Activated CD4-positive, alpha-beta T cell treated with anti-CD3 and anti-CD28 coated beads, Interleukin-2, amount 50 U/mL, for 4 hours (primary cell): ENCODE measurements at places on chromosomes 6 and 20.

DNA sequence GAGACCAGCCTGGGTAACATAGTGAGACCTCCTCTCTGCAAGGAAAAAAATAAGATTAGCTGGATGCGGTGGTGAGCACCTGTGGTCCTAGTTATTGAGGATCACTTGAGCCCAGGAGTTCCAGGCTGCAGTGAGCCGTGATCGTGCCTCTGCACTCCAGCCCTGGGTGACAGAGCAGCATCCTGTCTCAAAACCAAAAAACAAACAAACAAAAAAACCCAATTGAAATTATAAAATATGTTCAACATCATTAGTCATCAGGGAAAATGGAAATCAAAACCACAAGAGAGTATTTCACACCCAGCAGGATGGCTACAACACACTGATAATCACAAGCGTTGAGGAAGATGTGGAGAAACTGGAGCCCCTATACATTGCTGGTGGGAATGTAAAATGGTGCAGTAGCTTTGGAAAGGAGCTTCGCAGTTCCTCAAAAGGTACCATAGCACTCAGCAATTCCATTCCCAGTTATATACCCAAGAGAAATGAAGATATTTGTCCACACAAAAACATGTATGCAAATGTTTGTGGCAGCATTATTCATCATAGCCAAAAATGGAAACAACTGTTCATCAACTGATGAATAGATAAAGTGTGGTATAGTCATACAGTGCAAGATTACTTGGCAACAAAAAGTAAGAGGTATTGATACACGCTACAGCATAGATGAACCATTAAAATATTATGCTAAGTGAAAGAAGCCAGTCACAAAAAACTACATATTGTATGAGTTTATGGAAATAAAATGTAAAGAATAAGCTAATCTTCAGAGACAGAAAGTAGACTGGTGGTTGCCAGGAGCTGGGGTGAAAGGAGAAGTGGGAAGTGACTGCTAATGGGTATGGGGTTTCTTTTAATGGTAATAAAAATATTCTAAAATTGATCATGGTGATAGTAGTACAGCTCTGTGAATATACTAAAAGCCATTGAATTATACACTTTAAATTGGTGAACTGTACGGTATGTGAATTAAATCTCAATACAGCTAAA is 38.7 kb upstream of the RIPOR2 start:
- DNase-seq, result no peak

GRCh38 chr6:3960754-3961361 is 111.7 kb downstream of the FAM50B start:
- DNase-seq, result no peak

- no peak for DNase-seq
Observed at GRCh38 chr20:2838847-2839671, 1.4 kb downstream of the PCED1A start.

DNA sequence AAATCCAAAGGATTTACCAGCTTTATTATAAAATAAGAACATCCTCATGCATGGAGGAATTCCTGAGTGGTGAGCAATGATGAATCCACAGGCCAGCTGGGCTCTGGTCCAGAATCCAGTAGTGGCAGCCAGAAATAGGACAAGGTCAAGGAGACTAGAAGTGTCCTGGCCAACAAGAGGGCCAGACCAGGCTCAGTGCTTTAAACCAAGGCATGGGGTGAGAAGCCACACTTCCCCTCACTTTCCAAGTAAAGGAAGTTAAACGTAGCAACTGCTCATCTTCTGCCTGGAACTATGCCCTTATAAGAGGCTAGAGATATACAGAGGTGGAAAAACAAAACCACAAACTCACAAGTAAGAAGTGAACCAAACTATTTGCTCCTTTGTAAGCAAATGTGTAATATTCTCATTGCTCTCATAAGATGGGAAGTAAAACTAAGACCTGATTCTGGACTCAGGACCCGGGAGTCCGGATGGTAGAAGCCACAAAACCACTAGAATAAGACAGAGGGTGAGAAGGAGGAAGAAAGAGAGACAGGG is 253.2 kb downstream of the UST start:
- DNase-seq, result no peak

DNA sequence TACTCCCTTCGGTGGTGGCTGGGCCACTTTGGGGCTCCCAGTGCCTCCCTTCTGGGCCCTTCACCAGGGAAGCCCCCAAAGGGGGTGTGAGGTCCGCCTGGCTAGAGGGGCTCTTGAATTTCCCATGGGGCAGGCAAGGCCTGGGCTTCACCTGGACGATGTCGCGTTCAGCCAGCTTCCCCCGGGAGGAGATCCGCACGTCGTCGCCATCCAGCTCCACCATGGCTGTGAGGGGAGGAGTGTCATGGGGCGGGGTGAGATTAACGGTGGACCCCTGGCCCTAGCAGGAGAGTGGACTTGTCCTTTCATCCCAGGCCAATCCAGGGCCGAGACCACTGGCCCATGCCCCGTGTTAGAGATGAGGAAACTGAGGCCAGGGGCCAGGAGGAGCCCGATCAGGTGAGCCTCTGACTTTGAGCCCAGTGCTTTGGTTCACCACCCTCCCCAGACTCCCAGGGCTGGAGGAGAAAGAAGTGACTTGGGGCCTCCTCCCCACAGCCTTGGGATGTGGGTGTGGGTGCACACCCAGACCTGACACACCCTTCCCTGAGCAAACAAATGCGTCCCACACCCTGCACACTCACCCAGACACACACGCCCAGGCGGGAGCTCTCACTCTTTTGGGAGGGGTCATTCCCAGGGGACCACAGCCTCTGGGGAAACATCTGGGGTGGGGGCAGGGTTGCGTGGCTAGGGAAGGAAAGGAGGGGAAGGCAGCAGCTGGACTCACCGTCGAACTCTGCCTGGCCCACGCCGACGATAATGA is 46.1 kb downstream of the RAB44 start:
- DNase-seq, result no peak

DNA sequence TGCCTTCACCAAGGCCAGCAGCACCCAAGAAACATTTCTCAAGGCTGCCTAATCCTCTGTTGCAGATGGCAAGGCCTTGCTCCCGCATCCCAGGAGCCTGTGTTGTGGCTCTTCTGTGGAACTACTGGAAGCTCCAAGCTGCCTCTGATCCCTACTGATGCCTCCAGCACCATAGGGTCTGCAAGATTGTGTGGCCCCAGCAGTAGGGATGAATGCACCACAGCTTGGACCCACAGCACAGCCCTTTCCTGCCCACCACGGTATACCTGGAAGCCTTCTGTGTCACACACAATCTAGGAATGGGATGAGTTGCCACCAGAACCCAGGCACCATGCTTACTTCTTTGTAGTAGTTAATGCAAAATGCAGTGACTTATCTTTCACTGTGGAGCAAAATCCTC is 291.1 kb upstream of the FOXQ1 start:
- no peak for DNase-seq

DNA sequence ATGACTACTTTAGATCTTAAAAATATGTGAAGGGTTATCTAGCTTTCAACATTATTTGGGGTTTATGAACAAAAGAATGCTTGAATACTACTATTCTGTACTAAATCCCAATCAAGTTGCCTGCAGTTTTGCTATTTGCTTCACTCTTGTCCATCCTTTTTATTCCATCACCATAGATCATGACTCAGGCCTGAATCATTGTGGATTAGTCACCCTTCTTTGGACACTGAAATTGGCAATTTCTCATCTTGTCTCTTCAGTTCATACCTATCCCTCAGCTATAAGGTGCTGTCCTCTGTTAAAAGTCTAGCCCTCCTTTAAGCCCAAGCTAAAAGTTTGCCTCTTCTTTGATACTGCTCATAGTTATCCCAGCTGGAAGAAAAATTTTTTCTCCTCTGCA is 199.1 kb downstream of the CENPW start:
- DNase-seq, result no peak

GRCh38 chr20:7703996-7704395 is 236.3 kb downstream of the HAO1 start:
- no peak for DNase-seq

DNA sequence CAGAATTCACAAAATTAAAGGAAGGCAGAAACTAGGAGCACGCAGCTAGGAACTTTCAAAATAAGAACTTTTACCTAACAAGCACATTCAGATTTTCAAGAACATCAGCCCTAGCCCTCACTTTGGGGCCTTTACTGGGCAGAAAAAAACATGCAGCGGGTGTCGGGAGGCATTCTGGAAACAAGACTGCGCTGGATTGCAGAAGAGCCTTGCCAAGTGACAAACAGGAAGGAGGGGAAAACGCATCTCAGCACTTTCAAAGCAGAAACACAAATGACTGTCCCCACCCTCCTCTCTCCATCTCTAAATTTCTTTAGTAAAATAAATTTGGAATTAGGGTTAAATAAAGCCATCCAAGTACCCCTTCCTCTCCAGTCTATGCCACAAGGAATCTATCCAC is 74.6 kb upstream of the RREB1 start:
- DNase-seq, result no peak

- DNase-seq, result no peak
Observed at GRCh38 chr20:48066246-48066645, 281.0 kb upstream of the SULF2 start.

GRCh38 chr6:143253586-143253985 is 192.9 kb downstream of the AIG1 start:
- no peak for DNase-seq

GRCh38 chr20:3042625-3043024 is 797 bp upstream of the GNRH2 start:
- no peak for DNase-seq

GRCh38 chr20:57088436-57088835 is 178.0 kb downstream of the BMP7 start:
- no peak for DNase-seq

DNA sequence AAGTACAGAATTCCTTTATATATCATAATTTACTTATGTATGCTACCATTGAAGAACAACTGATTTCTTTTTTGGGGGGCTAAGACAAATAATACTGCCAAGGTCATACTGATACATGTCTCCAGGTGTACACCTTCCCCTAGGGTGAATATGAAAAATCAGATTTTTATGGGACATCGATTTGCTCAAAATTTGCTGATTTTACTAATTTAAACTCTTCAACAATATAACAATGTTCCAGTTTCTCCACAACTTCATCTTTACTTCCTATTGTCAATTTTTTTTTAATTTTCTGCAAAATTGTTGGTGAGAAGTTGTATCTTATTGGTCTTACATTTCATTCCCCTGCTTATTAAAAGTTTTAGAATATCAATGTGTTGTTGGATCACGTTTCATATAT is 495.4 kb upstream of the MANEA start:
- no peak for DNase-seq

GRCh38 chr6:127201321-127201720 is 65.3 kb upstream of the RNF146 start:
- DNase-seq, result no peak

- DNase-seq, result no peak
Observed at GRCh38 chr20:62711703-62712101, 3.1 kb downstream of the NTSR1 start.

DNA sequence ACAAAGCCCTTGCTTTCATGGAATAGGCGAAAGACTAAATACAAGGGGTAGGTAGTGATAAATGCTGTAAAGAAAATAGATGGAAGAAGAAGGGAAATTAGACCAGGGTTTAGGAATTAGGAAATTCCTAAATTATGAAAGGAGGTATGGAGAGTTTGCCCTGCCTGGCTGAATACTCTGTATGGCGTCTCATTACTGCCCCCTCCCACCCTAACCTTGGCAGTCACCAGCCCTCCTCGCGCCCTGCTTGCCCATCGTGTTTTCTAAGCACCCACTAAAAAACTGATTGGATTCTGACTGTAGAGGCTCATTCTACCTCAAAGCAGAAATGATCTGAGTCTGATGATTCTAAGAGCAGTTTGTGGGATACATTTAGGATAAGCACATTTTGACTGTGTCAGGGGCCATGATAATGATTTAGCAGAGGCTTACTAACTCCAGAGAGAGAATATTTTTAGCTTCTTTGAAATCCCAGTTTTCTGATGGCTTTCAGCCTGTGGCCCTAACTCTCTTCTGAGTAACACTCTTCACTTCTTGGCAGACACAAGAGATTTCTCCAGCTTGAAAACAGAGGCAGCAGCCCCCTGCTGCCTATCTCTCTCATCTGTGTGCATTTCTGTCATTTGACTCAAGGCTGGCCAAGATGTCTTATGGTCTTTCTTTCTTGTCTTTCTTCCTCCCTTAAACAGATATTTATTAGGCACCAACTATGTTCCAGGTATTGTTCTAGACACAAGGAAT is 1.4 kb upstream of the CHD6 start:
- DNase-seq, result no peak

DNA sequence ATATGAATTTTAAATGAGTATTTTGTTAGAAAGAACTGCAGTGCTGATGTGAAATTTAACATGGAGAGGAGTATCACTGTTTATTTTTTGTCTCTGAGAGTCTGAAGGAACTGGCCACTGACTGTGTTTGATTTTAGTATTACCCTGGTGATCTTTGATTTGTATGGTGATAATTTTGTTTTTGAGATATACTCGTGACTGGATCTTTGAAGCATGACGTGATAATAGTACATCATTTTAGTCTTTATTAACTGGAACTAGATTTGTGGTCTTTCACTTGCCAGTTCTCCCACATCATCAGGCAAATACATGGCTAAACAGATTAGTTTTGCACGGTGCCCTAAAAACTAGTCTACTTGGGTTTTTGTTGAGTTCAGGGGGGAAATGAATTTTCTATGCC is 55.5 kb downstream of the ARID1B start:
- DNase-seq, result no peak

- no peak for DNase-seq
Observed at GRCh38 chr20:57676589-57677583, 32.9 kb downstream of the PMEPA1 start.

GRCh38 chr6:135060076-135060475 is 5.5 kb upstream of the HBS1L start:
- DNase-seq, result no peak

- no peak for DNase-seq
Observed at GRCh38 chr6:107333491-107333890, 125.9 kb downstream of the PDSS2 start.
